ENCODE measurements at places on chromosomes 11 and 22.

DNA sequence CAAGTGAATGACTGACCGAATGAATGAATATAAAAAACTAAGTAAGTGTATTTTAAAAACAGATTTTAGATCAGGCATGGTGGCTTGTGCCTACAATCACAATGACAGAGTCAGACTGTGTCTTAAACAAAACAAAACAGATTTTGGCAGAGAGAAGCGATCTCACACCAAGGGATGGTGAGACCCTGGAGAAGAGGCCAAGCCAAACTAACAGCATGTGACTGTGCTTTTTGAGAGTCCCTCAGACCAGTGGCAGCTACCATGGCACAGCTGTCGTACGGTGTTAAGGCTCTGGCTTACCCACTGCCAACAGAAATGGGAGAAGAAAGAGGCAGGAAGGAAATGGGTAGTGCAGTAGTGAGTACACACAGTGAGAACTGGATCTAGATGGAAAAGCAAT lies 60.6 kb downstream of the SGSM3 start:
- no peak for DNase-seq

- no peak for DNase-seq
Observed at GRCh38 chr11:10309163-10310093, 4.6 kb downstream of the ADM start.

GRCh38 chr11:96324912-96325311 lies 18.1 kb downstream of the MAML2 start:
- DNase-seq: no peak

DNA sequence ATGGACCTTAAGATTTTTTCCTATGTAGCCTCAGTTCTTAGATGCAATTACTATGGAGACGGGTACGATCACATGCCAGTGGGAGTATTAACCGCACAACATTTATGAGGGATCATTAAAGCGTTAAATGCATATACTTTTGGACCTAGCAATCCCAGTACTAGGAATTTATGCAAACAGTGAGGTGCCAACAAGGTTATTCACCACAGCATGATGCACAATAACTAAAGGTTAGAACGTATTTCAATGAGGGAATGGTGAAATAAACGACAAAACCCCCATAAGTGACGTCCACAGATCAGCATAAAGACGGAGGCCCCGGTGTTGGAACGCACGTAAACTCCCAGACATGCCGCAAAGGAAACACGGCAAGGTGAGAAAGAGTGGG lies 539 bp downstream of the SIRT3 start:
- no peak for DNase-seq

- no peak for DNase-seq
Observed at GRCh38 chr11:19121646-19122045, 4.7 kb downstream of the ZDHHC13 start.

GRCh38 chr11:73760135-73760678 lies 667 bp downstream of the RAB6A start:
- no peak for DNase-seq

GRCh38 chr11:135062994-135063393 lies 651.0 kb upstream of the B3GAT1 start:
- no peak for DNase-seq

DNA sequence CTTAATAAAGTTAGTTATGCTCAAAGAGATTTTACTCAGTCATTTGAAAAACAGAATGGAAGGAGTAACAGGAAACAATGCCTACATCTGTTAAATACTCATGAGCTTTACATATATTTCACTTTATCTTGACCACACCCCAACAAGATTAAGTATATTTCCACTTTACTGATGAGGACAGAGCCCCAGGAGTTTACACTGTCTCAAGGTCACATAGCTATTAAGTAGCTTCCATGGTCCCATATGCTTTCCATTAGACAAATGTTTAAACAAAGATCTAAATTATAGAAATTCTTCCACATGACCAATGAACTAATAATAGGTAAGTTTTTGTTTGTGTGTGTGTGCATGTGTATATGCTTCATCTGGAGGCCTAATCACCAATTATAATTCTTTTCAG lies 30.2 kb downstream of the MRTFA start:
- no peak for DNase-seq

DNA sequence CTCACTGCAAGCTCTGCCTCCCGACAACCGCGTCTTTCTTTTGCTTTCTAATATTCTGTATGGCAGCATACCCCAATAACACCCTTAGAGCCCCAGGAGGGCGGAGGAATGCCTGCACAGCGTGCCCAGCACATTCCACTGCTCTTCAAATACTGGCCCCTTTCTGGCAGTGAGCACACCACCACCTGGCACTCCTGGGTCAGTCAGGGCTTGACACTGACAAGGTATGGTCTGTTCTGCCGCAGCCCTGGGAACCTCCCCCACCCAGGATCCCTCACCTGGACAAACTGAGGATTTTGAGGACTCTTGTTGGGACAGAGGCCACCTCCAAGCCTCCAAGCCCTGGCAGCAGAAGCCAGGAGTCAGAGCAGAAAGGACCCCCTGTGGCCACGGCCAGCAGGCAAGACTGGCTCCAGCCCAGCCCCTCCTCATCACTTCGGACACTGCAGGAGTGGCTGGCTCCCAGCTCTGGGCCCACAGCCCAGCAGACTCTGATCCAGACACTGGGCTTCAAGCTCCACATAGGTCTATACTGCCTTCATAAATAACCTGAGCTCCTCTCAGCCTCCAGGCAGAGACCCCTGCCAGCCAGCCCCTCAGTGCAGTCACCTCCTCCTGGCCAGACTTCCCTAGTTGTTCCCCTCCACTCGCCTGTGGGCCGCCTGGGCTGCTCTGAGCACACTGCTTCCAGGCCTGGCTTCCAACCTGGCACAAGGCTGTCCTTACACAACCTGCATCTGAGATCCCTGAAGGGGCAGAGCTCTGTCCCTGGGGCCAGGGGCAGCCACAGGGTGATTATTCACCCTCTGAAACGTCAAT lies 14.5 kb downstream of the CARS1 start:
- DNase-seq: no peak

DNA sequence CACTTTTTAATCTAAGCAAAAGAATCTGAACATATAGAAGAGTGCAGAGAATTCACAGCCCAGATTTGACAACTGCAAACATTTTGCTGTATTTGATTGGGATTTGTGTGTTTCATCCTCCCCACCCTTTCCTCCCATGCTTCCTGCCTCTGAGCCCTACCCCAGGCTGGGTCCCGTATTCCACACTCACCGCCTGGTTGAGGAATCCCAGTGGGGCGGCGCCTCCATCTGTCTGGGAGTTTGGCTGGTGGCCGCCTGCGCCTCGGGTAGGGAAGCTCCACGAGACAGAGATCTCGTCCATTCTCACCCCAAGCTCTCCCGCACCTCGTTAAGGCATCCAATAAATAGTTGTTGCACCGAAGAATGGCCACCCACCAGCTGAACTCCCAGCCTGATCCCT lies 105.9 kb upstream of the SLC22A12 start:
- no peak for DNase-seq

GRCh38 chr11:35134403-35135148 lies 4.4 kb upstream of the CD44 start:
- DNase-seq: no peak

DNA sequence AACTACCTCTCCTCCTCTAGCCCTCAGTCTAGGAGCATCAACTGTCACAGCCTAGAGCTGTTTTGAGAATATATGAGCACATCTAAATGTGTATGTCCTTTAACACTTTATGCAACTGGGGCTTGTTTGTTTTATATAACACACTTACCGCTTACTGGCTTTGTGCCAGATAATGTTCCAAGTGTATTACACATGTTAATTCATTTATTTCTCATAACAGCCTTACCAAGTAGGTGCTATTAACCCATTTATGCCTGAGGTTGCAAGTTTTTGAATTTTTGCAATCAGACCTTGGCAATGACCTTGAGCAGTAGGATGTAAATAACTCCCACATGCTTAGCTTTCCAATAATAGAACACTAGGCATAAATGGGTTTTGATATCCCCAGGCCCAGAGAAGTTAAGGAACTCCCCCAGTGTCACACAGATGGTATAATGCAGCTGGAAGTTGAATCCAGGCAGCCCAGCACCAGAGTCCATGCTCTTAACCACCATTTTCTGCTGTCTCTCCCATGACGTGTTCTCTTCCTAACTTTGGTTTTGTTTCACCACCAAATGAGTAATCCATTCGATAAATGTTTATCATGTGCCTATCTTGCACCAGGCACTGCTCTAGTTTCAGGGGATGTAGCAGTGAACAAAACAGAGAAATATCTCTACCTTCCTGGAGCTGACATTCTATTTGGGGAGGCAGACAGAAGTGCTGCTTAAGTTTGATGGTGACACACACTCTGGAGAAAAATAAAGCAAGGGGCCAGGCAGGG lies 23.1 kb downstream of the PRDM11 start:
- DNase-seq: no peak

GRCh38 chr11:45323601-45324249 lies 37.6 kb upstream of the SYT13 start:
- DNase-seq: no peak

DNA sequence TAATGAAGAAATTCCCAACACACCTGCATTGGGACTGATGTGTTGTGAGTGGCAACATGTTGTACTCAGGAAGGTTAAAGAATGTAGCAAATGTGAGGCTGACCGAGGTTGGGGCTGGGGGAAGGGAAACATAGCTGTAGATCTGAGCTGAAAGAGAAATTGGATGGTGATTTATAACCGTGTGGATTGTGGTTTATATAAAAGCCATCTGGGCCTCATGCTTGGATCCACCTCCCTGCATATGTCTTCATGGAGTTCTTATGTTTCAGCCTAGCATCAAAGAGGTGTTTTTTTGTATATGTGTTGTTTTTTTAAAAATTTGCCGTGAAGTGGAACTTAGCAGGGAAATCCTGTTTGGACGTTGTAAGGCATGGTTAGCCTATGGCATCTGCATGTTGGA lies 141.3 kb downstream of the NAV2 start:
- DNase-seq: no peak

- no peak for DNase-seq
Observed at GRCh38 chr22:17451316-17451715, 82.1 kb downstream of the CECR2 start.

DNA sequence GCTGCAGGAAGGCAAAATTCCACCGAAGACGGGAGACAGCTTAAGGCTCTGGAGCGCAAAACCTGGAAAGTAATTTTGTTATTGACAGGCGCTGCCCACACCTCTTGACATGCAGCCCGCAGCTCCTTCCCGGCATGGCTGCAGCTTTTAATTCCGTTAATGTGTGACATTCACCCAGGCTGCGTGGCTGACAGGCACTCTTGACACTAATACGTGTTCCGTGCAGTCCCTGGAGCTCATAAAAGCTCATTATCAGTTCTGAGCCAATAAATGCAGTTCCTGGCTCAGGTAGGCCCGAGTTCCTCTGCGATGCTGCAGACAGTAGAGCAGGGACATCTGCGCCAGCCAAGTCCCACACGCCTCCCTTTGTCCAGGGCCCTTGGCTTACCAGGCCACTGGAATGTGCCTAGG lies 34.8 kb downstream of the TSPAN18 start:
- DNase-seq: no peak

DNA sequence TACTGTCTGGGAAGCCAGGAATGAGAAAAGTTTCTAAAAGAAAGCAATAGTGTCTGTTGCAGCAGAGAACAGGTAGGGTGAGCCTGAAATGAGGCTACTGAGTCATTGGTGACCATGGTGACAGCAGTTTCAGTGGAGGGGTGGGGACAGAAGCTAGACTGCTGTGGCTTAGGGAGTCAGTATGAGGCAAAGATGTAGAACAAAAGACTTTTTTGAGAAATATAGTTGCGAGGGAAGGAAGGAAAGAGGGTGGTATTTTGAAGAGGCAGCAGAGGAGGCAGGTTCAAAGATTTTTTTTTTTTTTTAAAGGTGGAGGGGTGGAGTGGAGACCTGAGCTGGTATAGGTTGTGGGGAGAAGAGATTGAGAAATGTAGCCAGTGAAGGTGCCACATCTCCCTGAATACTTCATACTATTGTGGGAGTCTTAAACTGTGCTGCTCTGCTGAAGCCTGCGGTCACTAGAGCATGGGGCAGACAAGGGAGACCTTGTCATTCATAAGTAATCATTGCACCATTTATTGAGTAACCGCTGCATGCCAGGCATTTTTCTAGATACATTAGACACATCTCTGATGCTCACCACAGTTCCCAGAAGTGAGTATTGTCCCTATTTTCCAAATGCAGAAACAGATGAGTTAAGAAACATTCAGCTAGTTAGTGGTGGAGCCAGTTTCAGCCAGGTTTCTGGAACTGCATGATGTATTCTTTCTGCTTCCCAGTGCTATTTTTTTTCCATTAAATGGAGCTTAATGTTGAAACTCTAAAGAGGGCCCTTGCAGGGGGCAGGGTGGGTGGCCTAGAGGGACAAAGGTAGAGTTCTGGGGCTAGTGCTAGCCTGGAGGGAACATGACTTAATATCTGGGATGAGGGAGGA lies 49.9 kb downstream of the STIM1 start:
- peak; percentile 30 for DNase-seq

GRCh38 chr22:44455963-44456358 lies 42.1 kb downstream of the RTL6 start:
- DNase-seq: no peak

DNA sequence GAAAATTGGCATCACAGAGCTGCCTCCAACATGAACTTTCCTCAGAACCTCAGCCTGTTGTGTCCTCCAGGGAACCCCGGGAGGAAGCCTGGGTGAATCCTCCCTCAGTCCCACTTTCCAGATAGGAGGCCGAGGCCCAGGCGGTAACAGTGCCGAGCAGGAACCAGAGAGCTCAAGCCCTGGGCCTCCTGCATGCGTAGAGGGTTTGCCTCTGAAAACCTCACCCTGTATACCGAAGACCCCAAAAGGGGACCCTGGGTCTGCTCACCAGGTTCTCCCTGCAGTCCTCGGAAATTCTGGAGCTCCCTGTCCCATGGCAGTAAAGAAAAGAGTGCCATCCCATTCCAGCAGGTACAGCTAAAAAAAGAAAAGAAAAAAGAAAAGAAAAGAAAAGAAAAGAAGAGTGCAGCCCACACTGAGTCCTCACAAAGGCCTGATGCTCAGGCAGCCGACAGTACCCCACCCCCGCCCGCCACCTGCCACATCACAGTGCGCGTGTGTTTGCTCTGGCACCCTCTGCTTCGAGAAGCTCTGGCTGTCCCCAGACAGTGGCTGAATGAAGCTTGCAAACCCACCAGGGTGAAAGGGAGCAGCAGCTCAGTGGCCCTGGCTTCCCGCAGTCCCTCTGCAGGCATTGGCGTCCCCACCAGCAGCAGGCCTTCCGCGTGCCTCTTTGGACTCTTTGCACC lies 28.4 kb upstream of the FADD start:
- DNase-seq: no peak

DNA sequence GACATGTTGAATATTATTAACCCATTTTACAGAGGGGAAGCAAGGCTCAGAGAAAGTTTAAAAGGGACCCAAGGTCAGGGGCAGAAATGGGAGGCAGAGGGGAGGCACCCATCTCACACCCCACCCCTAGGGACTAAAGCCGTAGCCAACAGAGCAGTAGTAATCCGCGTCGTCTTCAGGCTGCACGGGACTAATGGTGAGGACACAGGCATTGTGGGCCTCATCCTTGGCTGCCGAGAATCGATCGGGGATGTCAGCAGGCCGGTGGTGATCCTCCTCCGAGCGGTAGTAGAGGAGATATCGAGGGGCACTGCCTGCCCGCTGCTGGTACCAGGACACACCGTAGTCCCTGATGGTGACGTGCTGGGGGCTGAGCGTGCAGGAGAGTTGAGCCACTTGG lies 1.5 kb downstream of the VPREB3 start:
- DNase-seq: no peak
